ENCODE measurements at places on chromosomes 6 and 20. TPM values are rescaled to one million over a fixed set of nuclear protein-coding genes. Genes with fewer than 3 reads are reported as not detected.

The CST2 gene
- total RNA-seq = not detected

The NRN1 gene
- 28.1 TPM for total RNA-seq

The DCDC2 gene
- total RNA-seq = not detected

The TCF21 gene
- total RNA-seq = not detected

The MACROD2 gene
- total RNA-seq = 0.25 TPM

The SEMG1 gene
- not detected for total RNA-seq

The LHFPL5 gene
- total RNA-seq = not detected

The NCOA7 gene
- 29.8 TPM for total RNA-seq

The GABRR1 gene
- total RNA-seq = not detected

The TCP11 gene
- total RNA-seq = 0.13 TPM

The NHLRC1 gene
- total RNA-seq = 0.51 TPM

The HRH3 gene
- total RNA-seq = not detected

The NNAT gene
- 0.13 TPM for total RNA-seq

The CPNE5 gene
- total RNA-seq = 5.0 TPM

The FAM209B gene
- not detected for total RNA-seq

The CEP162 gene
- 2.9 TPM for total RNA-seq

The BPIFB6 gene
- not detected for total RNA-seq

The MDFI gene
- 56.9 TPM for total RNA-seq

The RBBP8NL gene
- total RNA-seq = not detected

The TMEM244 gene
- not detected for total RNA-seq

The BHLHE23 gene
- not detected for total RNA-seq

The HTR1B gene
- 2.1 TPM for total RNA-seq

The CEP43 gene
- 10.3 TPM for total RNA-seq

The REM1 gene
- total RNA-seq = not detected

The PRND gene
- 1.9 TPM for total RNA-seq

The TRIM40 gene
- total RNA-seq = not detected

The HDGFL1 gene
- total RNA-seq = not detected

The SLC17A3 gene
- total RNA-seq = not detected

The TNXB gene
- total RNA-seq = 0.90 TPM

The STK35 gene
- 16.7 TPM for total RNA-seq

The PRDM13 gene
- not detected for total RNA-seq

The MROH8 gene
- total RNA-seq = 1.6 TPM

The TBXT gene
- total RNA-seq = not detected

The SLC22A16 gene
- total RNA-seq = not detected

The C20orf202 gene
- under 0.01 TPM for total RNA-seq

The MEP1A gene
- not detected for total RNA-seq

The MUC21 gene
- total RNA-seq = not detected

The CYP39A1 gene
- total RNA-seq = 0.26 TPM

The TRAPPC3L gene
- total RNA-seq = under 0.01 TPM

The SPATS1 gene
- total RNA-seq = not detected

The GPR63 gene
- total RNA-seq = under 0.01 TPM

The KIAA1755 gene
- total RNA-seq = not detected

The MYB gene
- under 0.01 TPM for total RNA-seq

The GRIK2 gene
- not detected for total RNA-seq

The RIPPLY2 gene
- 0.51 TPM for total RNA-seq

The PSMA7 gene
- total RNA-seq = 337 TPM

The SERAC1 gene
- 10.7 TPM for total RNA-seq

The RGS19 gene
- total RNA-seq = 23.0 TPM

The BPIFB1 gene
- not detected for total RNA-seq
